ENCODE measurements at places on chromosomes 7 and 10.

DNA sequence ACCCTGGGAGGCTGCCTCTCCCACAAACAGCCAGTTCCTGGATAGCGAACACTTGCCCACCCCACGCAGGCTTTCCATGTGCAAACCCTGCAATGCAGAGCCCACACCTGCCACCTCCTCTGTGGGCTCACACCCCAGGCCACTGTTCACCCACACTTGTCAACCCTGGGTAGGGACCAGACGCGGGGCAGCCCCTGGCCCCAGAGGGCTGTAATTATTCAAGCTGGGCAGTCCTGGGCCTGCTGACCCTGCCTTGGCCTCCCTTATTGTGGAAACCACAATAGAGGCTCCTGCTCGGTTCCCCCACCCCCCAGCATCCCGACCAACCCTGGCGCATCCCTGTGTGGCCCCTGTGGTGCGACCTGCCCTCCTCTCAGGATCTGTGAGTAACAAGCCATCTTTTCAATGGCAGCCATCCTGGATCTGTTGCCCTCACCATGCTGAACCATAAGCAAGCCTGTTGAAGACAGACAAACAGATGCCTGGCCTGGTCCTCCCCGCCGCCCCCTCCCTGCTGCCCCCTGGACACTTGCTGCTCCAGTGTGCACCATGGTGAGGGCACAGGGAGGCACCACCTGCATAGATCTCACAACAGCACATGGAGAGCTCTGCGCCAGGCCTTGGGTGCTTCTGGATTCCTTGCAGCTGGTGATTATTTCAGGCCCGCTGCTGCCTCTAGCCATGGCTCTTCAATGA, 15.8 kb upstream of the UBE3C start:
- DNase-seq, result no peak

DNA sequence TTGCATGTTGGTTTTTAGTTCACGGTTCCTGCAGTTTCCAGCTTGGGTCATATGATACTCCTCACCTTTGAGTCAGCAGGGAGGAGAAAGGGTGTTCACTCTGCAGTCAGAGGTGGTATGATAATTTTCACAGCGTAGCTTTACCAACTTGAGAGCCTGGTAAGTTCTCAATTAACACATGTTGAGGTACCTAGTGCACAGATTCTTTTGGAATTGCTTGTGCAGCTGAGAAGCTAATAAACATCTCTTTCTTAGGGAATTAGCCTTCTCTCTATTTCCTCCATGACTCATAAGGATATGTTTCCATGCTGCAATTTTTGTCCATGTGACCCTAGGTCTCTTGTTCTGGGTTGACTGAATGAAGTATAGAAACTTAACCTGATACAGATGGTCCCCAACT, 166.6 kb downstream of the KIF20B start:
- no peak for DNase-seq

DNA sequence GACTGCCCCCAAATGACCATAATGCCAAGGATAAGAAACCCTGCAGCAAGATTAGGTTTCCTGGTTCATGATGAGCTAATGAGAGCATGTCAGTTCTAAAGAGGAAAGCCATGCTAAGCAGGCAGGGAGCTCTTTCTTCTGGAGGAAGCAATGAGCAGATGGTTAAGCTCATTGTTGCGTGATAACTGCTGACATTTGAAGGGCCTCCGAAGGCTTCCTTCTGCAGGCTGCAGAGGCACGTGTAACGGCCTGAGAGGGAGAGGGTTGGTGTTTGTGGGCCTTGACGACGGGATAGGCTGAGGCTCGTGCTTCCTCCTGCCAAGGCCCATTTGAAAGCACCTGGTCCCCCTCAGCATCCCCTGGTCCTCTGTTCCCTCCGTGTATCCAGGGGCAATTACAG, 63.5 kb upstream of the BTBD16 start:
- no peak for DNase-seq

DNA sequence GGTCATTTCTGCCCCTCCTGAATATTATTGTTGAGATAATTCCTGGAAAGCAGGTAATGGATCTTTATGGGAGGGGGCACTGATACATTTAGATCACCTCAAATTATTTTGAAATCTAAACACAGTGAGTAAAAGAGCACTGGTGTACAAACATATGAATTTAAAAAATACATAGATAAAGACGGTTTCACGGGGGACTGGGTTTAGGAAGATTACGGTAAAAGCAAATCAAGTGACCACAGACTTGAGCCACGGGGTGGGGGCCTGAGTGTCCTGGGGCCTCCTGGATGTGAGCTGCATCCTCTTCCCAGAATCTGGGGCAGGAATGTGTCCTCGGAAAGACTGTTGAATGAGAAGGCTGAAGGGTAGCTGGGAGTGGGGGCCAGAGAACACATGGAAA, 219.1 kb upstream of the KLF6 start:
- DNase-seq, result no peak

DNA sequence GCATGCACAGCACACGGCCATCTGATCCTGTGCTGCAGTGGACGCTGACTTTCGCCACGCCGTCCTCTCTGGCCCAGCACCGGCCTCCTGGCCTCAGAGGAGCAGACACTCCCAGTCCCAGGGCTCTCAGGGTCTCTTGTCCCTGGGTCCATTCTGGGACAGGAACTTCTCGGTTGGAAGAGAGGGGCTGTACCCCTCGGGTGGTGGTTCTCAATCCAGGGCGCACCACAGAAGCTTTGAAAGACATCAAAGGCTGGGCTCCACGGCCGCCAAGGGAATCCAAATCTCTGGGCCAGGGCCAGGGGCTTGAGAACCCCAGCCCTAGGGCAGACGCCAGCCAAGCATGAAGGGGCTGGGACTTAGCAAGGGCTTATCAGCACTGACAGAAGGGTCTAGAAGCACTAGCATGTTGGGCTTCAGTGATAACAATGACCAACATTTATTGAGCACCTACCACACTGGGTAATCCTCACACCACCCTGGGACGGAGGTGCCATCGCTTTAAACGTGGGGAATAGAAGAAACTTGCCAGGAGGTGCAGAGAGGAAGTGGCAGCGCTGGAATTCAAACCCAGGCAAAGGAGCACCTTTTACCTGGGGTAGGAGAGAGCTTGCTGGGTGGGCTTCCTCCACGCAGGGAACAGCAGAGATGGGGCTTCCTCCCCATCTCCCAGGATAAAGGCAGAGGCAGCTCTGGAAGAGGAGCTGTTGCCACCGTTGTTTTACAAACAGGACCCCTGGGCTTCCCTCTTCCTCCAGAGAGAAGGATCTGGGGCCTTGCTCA, 1.8 kb upstream of the PYROXD2 start:
- no peak for DNase-seq

GRCh38 chr10:62343000-62343399, 31.2 kb upstream of the ZNF365 start:
- no peak for DNase-seq

DNA sequence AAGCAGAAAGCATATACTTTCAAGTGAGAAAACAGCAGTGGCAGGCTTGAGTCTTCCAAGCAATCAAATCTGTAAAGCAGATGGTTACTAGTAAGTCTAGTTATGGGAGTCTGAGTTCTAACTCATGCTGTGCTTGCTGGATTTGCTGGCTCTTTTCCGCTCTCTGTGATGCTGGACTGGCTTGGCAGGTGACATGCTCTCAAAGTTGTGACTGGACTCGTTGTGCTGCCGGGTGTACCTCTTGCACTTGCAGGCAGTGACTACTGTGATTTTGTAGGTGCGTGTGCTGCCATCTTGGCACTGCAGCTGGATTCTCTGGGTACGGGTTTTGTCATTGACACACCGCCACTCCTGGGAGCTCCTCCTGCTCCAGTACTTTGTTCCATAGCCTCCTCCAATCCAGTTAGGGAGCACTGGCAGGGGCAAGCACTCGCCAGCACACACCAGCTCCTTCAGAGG, 3.1 kb downstream of the SOSTDC1 start:
- no peak for DNase-seq
